OCI-LY7 (cell line): ENCODE measurements at places on chromosomes 1 and 21. TPM values are rescaled to one million over a fixed set of nuclear protein-coding genes. Genes with fewer than 3 reads are reported as not detected.

The SH2D1B gene
- total RNA-seq: not detected in 2 replicates

- DNase-seq: no peak
Observed at GRCh38 chr21:25313829-25314228, 293.5 kb downstream of the MRPL39 start.

GRCh38 chr21:28337315-28337714 is 655.4 kb downstream of the LTN1 start:
- peak; percentile 42 for DNase-seq

The AGT gene
- not detected in 2 replicates for total RNA-seq

The DYNLT5 gene
- 0.30 TPM in 1 of 2 replicates, not detected in the other for total RNA-seq

The IGSF3 gene
- total RNA-seq: not detected in 2 replicates
